Activated naive CD4-positive, alpha-beta T cell (primary cell): ENCODE measurements at places on chromosomes 5 and 9.

GRCh38 chr5:671459-672328, 21.5 kb downstream of the TPPP start:
- peak; percentile 67 for DNase-seq

DNA sequence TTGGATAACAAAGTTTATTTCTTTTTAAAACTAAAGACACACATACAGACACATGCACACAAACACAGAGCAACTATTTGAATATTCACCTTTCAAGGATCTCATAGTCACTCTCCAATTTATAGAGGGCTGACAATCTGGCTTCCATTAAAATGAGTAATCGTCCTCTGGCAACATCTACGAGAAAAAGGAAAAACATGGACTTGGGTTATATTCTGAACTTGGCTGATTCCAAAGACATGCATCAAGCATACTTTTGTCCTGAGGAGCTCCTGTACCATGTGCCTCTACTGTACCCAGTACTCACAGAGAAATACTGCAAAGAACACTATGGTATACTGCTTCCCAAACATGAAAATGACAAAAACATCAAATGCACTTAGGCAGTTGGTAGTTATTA, 15.4 kb downstream of the IARS1 start:
- no peak for DNase-seq

- DNase-seq = no peak
Measured at GRCh38 chr9:136117291-136117915, 1.3 kb downstream of the TMEM250 start.

DNA sequence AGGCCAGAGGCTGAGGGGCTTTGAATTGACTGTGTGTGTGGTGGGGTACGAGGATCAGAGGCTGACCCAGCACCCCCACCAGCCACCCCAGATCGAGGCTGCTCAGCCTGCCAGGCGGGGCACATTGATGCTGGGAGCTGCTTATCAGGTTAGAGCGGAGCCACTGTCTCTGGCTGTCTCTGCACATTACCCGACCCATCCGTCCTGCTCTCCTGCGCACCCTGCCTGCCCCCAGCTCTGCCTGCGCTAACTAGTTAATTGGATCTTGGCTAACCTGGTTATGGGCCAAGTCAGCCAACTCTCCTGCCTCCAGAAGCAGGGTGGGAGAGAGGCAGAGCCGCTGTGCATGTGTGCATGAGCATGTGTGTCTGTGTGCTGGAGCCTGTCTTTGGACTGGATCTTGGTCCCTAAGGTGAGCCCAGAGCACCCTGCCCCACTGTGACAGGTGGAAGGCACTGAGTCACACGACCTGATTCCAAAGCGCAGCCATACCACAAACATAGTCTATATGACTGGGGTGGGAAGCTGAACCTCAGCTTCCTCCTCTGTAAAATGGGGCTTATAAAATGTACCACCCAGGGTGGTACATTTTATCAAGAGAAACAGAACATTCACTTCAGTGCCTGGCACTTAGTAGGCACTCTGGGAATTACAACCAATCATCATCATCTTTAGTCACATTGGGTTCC, 39.7 kb downstream of the PCDH1 start:
- DNase-seq = no peak

- no peak for DNase-seq
Measured at GRCh38 chr9:18261181-18261580, 212.8 kb upstream of the ADAMTSL1 start.

DNA sequence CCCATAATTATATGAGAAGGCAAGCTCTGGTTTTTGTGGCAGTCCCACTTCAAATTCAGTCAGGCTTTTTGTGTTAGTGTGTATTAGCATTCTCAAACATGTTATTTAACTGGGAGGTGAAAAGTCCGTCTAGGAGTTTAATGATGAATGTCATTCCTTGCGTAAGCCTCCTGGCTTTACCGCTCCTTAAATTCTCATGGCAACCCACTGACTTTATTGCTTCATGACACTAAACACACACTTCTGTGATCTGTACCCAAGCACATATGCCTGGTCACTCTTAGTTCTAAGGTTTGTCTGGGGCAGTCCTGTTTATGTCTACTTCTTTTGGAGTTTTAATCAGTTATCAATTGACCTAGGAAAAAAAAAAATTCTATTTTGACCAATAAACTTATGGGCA, 677.9 kb upstream of the DMAC1 start:
- DNase-seq = no peak

DNA sequence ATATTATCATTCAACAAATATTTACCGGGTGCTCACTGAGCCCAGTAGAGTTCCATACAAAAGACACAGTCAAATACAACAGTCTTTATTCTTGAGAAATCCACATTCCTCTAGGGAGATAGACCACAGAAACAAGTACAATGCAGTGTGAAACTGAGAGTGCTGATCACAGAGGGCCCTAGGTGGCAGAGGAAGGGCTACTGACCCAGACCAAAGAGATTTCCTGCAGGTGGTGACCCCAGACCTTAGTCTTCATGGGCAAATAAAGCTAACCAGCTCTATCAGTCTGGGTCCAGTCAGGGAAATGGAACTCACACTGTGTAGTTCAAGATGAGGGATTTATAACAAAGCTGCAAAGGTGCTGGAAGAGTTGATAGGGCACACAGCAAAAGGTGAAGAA, 110.4 kb upstream of the SLC27A6 start:
- no peak for DNase-seq
